Heart left ventricle (tissue), 16 donors: ENCODE measurements at places on chromosomes 16 and 17. TPM values are rescaled to one million over a fixed set of nuclear protein-coding genes. Genes with fewer than 3 reads are reported as not detected.

ZSCAN10 gene
- not detected for total RNA-seq

DNA sequence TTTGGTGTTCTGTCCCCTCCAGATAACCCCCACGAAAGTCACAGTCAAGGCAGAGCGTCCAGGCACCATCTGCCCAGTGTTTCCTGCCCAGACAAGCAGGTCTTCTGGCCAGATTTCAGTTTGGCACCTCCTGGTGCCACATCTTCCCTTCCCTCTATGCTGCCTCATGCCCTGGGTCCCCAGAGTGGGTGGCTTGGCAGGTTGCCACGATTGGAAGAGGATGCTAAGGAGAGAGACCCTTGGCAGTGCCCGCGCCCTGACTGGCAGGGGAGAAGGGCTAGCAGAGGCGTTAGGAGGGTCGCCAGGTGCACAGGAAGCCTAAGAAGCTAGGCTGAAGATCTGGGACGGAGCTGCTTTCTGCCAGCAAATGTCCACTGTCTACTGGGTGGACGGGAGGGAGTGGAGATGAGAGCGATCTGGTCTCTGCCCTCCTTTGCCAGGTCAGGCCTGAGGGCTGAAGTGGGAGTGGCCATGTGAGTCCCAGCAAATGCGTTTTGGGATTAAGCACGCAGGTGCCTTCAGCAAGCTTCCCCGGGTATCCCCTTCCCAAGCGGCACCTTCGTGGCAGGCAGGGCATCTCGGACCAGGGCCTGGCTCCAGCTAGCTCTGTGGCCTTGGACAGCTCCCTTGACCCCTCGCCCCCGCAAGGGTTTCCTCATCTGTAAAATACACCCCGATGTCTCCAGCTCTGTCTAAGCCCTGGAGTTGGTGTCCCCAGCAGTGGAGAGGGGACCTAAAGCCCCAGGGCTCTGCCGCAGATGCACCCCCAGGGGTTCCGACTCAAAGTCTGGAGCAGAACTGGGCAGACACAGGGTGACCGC, 13.4 kb upstream of the CD300A start:
- H3K4me3 ChIP-seq = peak overlapping the region; percentile 54
- H3K27ac ChIP-seq = peak overlapping the region; percentile 85
- H3K36me3 ChIP-seq = peaks cover 3% of the 10 kb centered on the region
- DNase-seq = peak; percentile 48

CCL17 gene
- total RNA-seq = not detected

DNA sequence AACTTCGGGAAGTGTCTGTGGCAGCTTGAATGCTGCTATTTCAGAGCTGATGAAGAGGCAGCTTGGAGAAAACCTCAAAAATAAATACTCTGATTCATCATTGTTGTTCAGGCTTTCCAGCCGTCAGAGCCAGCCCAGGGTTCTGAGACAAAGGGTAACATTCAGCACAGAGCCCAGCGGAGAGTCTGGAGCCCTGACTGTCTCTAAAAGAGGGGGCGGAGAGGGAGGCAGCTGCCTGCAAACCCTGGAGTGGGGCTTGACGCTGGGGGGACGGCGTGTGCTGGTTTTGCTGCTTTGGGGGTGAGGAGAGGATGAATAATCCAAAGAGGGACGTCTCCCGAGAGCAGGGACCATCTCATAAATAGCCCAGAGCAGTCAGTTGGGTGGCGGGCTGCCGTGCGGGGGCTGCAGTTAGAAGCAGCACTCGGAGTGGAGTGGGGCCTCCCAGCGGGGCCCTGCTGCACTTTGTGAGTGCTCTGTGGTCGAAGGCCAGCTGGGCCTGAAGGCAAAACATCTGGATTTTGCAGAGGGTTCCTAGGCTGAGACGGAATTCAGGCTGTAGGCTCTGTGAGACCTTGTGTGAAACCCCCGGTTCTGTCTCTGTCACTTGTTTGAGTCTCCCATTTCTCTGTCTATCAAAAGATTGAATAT, 237.8 kb downstream of the PRKCA start:
- H3K27me3 ChIP-seq = no peaks in the 10 kb centered on the region
- H3K4me3 ChIP-seq = no peak overlapping the region
- H3K4me1 ChIP-seq = peaks cover 22% of the 10 kb centered on the region
- H3K27ac ChIP-seq = peak overlapping the region; percentile 59
- H3K36me3 ChIP-seq = no peaks in the 10 kb centered on the region
